Neuronal stem cell (in vitro differentiated cells): ENCODE measurements at places on chromosomes 3 and 15.

- DNase-seq = no peak
Measured at GRCh38 chr15:82763361-82764116, 42.3 kb downstream of the FSD2 start.

GRCh38 chr15:35491999-35492398 lies 54.0 kb downstream of the DPH6 start:
- no peak for DNase-seq

DNA sequence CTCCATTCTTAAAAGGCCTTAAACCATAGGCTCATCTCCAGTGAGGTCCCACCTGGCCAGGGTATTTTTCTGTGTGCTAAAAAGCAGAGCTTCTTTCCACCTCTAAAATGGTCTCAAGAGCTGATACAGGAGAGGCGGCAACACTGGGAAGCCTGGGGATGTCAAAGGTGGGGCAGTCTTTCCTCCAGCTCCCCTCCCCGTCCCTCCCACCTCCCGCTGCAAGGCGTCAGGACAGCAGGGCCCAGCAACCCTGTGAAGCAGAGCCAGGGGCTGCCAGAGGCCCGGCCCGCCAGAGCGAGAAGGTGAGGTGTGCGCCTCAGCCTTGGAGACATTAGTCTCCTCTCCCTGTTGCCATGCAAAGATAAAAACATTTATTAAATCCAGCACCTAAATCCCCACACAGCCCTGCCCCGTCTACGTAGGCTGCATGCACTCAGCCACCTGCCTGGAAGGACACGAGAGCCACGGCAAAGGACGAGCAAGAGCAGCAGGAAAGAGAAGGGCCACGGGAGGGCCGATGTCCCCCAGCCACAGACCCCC lies 75.6 kb downstream of the FAM174B start:
- no peak for DNase-seq

GRCh38 chr15:35479423-35479822 lies 66.5 kb downstream of the DPH6 start:
- DNase-seq = peak; percentile 20

DNA sequence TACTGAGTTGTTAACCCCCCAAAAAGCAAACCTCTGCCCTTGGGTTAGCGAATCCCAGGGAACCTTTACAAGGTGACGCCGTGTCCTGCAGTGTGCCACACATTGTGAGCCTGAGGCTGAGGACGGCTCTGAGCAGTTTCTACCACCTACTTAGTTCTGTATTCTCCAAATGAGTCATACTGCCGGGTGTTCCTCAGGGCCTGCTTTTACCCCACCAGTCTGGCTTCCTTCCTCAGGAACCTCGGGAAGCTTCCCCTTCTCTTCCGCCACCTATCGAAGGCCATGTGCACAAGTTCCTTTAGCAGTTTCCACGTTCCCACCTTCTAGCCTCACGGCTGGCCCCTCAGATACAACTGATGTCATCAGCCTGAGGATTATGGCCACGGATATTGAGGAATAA lies 384.0 kb upstream of the TPM1 start:
- DNase-seq = no peak

DNA sequence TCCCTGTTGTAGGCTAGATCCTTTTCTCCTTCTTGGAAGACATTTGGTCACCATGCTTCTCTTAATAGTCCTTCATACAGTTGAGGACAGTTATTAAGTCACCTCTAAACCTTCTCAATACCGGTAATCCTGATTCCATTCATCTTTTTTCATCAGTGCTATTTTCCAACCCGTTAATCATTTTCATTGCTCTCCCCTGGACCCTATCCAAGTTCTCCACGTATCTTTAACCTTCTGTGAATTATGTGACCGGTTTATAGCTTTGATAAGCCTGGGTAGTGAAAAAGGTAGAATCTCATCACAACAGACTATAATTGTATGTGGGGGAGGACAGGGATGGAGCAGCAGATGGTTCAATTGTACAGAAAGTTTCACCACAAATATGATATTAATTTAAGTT lies 168.5 kb downstream of the MECOM start:
- no peak for DNase-seq

DNA sequence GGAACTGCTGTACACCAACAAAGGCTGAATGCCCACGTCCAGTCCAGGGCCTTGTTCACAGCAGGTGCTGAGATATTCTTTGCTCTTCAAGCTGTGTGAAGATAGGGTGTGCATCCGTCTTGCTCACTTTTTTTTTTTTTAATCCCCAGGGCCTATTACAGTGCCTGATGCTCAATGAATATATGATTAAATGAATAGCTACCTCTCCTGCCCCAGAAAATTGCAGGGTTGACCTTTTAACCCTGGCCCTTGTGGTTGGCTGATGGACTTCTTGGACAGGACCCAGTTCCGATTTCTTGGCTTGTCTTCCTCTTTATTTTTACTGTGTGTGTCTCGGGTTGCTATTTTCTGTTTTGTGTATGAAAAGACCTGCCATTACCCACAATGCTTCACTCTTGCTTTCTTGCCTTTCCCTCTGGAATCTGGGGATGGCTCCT lies 2.9 kb upstream of the FYTTD1 start:
- DNase-seq = no peak

DNA sequence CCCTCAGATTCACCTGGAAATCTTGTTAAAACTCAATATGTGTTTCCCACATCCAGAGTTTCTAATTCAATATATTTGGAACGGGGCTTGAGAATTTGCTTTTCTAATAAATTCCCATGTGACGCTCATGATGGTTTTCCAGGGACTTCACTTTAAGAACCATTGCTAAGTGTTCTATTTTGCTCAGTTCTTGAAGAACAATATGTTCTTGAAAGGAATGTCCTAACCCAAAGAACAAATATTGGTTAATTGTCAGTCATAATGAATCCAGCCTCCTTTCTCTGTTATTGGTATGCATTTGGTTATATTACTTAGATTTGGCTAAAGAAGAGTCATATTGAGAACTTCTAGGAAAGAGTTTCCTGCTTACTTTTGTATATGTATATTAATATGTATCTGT lies 4.4 kb upstream of the PLSCR2 start:
- DNase-seq = no peak

DNA sequence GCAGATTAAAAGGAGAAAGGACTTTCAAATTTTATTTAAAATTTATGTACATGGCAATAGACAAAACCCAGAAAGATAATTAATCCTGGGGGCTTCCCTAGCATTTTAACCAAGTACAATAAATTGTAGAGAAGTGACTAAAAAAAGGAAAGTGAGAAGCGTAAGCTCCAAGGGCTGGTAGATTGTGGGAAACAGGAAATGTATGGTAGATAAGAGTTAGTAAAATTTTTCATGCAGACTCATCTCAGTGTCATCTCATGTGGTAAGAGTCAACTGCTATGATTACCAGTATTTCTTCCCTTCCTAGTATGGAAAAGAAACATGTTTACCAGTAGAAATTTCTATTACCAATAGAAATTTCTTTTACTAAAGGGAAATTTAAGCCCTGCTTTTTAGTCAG lies 464.3 kb upstream of the AGTR1 start:
- DNase-seq = no peak

- peak; percentile 98 for DNase-seq
Measured at GRCh38 chr15:55742927-55743728, at the start of gene PRTG. Gene PRTG (minus strand): TSS chr15:55743152. CDS start chr15:55742931, 221 bp downstream.

DNA sequence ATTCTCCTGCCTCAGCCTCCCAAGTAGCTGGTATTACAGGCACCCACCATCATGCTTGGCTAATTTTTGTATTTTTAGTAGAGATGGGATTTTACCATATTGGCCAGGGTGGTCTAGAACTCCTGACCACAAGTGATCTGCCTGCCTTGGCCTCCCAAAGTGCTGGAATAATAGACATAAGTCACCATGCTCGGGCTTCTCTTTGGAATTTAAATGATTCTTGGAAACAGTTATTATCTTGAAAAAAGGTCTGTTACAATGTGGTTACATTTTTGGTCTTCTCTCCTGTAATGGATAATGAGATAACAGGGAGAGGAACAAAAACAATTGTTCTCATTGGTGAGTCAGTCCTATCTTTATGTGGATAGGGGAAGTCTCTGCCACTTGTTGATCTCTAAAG lies 59.8 kb upstream of the AADACL2 start:
- no peak for DNase-seq

GRCh38 chr15:27260523-27260922 lies 289.5 kb downstream of the GABRG3 start:
- DNase-seq = no peak

GRCh38 chr3:14124223-14124614 lies 451 bp downstream of the CHCHD4 start:
- DNase-seq = peak; percentile 9

DNA sequence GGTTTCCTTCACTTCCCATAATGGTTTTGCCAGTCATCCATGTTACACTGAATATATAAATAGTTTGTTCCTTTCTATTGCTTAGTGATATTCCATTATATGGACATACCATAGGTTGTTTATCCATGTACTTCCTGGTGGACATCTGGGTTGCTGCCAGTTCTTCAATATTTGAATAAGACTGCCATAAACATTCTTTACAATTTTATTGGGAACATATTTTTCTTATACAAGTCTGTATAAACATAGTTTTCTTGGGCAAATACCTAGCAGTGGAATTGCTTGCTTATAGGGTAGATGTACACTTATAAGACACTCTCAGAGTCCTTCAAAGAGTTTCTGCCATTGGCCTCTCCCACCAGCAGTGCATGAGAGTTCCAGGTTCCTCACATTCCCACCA lies 231.4 kb downstream of the OPA1 start:
- DNase-seq = no peak
